Neural progenitor cell (in vitro differentiated cells): ENCODE measurements at places on chromosomes 6 and 20. TPM values are rescaled to one million over a fixed set of nuclear protein-coding genes. Genes with fewer than 3 reads are reported as not detected.

DNA sequence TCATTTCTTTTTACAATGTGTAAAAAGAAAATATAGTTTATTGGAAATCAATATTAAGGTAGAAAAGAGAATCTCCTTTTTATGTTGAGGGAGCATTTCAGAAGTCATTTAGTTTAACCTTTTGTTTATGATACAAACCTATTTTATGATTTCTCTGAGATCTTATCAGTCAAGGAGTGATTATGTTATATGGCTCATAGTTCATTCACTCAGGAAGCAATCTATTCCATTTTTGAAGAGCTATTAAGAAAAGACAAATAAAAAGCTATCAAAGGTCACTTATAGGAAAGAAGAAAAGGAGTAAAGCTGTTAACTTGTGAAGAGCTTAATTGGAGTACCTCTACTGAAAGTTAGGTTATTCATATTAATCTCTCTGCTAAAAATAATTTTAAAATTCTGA, 526.6 kb upstream of the JAG1 start:
- no peak for DNase-seq

GRCh38 chr6:149615805-149616204, 32.7 kb downstream of the KATNA1 start:
- no peak for DNase-seq

GRCh38 chr6:124661097-124661661, 301.1 kb upstream of the RNF217 start:
- DNase-seq: peak; percentile 67

DNA sequence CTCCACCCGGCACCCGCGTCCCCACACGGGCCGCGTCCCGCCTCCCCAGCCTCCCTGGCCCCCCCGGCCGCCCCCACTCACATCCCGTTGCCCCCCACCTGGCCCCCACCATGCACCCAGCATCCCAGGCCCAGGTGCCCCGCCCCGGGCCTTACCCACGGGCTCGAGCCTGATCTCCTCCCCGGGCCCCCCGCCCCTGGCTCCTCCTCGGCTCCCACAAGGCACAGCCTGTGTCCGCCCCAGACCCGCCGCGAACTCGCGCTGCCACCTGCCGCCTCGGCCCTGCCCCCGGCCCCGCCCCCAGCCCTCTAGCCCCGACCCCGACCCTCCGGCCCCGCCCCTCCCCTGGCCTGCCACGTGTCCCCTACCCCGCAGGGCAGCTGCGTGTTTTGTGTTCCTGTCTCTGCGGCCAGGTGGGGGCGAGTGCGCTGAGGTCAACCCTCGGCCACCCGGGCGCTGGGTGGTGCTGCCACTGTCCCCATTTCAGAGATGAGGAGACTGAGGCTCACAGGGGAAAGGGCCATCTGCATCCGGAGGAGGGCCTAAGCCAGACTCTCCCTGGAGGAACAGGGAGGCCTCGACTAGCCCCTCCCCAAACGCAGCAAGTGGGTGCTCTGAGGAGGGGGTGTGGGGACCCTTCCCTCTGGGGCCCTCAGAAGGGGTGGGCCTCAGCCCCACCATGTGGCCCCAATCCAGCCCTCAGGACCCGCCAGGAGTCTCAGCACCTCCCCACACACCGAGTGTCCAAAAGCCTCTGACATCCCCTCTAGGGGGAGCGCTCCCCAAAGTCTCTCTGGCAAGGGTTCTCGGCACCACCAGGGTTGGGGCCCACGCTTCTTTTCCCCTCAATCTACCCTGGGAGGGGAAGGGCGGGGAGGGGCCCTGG, 99.8 kb downstream of the TAF4 start:
- peak; percentile 66 for DNase-seq

DNA sequence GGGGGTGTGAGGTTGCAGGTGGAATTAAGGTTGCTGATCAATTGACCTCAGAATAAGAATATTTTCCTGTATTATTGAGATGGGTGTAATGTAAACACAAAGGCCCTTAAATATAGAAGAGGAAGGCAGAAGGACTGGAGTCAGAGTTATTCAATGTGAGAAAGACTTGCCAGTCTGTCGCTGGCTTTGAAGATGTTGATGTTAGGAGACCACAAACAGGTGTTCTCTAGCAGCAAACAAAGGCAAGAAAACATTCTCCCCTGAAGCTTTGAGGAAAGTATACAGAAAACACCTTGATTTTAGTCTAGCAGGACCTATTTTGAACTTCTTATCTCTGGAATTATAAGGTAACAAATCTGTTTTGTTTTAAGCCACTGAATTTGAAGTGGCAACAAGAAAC, 138.9 kb upstream of the PTPRK start:
- DNase-seq: no peak

The THEMIS gene
- not detected in 2 replicates for total RNA-seq

The SPEF1 gene
- 0.34 and 1.2 TPM in 2 replicates for total RNA-seq

The ADTRP gene
- not detected in 2 replicates for total RNA-seq
